ENCODE measurements at places on chromosomes 7 and 10.

DNA sequence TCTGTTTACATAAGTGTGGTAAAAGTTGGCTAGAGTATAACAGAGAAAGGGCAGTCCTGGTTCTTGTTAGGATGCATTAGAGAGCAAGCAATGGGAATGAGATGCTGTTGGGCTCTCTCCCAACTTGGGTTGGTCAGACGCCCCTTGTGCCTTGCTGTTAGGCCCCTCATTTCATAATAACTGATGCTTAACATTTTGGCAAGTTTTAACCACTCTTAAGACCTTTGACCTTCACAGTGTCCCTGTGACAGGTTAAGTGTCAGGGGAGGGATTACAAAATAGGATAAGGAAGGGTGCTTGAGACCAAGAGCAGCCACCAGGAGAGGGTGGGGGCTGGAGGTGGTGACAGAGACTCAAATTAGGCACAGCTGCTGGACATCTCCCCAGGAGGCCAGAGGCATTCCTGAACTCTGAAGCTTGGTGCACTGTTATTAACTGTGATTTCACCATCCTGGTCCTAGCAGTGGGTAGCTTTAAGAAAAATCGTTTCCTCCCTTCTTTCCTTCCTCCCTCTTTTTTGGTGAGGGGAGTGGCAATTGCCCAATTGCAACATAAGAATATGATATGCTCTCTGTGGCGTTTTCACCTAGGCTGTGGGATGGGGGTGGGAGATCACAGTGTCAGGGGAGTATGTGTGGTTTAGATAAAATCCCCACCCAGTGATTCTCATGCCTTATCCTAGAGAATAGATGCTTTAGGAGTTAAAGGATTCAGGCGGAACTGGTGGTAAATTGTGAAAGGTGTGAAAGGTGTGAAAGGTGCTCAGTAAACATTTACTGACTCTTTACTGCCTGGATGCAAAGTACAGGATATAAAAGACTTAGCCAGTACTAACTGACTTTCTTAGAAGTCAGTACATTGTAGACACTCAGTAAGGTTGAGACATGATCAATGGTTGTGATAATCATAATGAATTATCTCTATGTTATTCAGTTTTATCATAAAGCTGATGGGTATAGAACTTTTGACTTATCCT is 270.5 kb downstream of the BICC1 start:
- peak; percentile 53 for DNase-seq

DNA sequence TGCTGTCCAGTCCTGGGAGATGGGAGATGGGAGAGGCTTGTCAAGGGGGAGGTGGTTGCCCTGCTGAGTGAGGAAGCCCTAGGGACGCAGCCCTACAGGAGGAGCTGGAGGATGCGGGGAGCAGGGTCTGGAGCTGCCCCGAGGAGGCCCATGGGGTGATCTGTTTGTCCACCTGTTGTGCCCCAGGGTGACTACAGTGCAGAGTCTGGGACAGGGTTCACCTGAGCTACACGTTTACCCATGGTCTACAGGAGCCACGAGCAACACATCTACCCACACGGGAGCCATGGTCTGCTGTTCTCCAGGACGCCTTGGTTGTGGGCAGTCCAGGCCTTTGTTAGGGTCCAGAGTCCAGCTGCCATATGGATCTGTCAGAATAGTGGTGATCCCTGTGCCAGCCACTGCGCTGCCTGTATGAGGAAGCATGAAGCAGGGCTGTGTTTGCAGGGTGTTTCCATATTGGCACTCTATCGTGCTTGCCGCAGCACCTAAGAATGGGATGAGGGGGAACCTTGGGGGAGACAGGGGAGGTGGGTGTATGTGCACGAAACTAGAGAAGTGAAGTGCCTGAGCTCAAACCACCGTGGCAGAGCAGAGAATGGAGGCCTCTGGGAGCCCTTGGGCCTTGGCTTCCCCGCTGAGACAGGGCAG is 23.7 kb downstream of the ZNF775 start:
- no peak for DNase-seq

GRCh38 chr7:80584778-80585177 is 53.7 kb upstream of the CD36 start:
- peak; percentile 76 for DNase-seq

DNA sequence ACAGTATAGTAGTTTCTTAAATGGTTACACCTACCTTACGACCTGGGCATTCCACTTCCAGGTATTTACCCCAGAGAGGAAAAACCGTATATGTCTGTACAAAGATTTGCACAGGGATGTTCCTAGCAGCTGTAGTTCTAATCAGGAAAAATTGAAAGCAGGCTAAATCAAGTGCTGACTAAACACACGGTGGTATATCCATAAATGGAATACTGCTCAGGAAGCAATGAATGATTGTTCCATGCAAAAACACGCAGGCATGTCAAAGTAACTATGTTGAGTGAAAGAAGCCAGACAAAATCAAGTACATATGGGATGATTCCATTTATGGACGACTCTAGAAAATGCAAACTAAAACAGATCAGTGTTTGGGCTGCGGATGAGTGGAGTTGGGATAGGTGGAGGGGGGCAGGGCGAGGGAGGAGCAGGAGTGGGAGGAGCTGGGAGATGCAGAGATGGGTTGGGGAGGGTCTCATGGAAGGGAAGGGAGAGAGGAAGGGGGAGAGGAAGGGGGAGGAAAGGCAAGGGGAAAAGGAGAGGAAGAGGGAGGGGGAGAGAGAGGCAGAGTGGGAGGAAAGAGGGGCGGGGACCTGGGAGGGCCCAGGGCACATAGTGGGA is 484 bp upstream of the MSRB2 start:
- no peak for DNase-seq

DNA sequence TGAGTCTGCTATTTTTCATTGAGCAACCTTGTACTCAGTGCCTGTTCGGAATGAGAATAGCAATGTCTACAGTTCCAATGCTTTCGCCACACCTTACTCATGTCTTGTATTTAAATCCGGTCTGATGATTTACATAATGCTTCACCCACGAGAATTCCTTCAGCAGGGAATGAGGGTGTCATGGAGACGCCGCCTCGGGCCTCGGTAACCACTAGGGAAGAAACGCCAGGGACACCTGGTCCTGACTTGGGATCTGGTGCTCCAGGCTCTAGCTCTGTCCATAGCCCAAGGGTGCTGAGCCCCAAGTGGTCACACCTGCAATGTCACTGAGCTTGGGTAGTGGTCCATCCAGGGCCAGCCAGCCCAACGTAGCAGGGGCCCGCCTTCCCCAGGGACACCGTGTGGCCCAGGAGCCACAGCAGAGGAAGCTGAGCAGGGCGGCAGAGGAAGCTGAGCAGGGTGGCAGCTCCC is 37.4 kb downstream of the PRKAG2 start:
- no peak for DNase-seq

DNA sequence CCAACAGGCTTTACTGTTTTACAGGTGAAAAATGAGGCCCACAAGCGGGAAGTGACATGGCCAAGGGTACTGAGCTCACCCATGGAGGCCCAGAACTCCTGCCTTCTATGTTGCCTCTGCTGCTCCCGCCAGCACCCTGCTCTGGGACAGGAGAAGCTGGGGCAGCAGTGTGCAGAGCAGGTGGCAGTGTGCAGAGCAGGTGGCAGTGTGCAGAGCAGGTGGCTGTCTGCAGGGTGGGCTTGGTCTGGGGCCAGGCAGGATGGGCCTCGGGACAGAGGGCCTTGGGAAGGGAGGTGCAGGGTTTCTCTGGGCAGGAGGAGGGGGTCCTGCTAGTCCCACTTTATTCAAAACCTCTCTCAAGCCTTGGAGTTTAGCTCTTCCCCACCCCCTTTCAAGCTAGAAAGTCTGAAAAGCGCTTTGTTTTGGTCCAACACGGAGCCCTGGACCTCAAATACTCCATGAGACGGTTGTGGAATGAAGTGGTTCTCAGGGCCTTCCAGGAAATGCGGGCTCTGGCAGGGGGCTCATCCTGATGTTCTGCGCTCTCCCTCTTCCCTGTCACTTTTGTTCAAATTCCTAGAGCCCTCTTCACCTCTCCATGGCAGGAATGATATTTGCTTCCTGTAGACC is 26.8 kb downstream of the TSPAN15 start:
- DNase-seq = no peak

DNA sequence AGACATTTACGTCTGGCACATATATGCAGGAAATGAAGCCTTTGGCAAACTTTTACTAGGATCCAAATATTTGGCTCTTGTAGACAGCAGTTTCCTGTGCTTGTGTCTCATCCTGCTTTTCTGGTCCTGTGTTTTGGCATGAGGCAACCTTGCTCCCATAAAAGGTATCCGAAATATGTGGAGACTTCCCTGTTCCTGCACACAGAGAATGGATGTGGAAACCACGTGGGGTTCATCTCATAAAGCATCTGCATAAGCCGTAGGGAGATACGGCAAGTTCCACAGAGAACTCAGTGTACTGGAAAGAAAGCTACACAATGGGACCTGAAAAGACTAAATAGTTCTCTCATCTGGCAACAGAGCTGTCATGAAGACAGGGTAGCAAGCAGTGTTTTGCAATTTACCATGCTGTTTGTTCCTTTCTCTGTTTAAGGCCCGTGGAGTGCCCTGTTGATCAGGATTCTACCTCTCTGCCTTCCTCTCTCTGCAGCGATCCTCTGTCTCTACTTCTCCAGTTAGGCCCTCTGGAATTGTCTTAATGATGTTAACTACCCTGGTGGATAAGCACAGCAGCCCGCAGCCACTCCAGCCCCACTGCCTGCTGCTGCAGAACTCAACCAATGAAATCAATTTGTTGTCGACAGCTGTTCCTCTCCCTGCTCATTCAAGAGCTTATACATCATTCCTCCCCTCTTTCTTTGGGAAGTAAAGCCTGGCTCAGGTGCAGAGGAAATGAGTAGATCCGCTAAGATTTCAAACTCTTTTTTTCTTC is 293.6 kb downstream of the CSTF2T start:
- peak; percentile 62 for DNase-seq

DNA sequence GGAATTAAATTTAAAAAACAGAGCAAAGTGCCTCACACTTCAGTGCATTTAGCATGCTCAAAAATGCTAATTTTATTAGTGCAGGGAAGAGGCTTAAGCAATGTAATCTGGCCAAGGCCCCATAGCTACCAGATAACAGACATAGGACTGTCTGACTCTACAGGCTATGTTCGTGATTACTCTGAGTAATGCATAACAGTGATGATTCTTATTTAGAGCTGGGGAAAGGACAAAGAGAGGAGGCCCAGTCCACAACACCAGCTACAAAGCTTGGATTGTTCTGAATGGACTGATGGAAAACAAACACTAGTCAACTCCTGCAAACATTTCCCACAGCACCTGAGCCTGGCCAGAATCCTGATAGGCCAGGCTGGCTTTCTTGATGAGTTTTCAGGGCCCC is 8.4 kb upstream of the CH25H start:
- no peak for DNase-seq

DNA sequence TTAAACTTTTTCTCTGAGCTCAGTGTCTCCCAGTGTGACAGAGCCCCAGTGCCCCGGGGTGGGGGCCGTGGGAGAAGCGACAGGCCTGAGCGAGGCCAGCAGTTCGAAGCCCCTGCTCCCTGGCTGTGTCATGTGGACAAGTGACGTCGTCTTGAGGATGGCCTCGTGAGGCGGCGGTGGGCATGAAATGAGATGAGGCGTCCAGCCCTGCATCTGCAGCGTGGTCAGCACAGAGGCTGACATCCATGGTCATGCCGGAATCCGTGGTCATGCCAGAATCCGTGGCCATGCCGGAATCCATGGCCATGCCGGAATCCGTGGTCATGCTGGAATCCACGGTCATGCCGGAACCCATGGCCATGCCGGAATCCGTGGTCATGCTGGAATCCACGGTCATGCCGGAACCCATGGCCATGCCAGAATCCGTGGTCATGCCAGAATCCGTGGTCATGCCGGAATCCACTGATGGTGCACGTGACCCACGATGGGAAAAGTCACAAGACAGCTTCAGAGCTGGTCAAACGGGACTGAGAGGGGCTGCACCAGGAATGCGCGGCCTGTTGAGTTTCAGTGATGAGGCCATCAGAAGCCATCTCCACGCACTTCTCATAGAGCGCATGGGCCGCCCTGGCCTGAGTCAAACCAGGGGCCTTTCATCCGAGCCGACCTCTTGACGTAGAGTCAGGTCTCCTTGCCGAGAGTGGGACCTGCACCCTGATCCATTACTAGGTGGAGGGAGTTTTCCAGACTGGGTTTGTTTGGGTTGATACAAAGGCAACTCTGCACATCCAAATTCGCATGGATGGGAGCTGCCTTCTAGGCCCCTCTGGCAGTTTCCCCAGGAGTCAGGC is 342.5 kb downstream of the PTPRN2 start:
- DNase-seq = no peak

- DNase-seq = peak; percentile 55
These were observed 14.2 kb upstream of the SYPL1 start for GRCh38 chr7:106126170-106126938.

DNA sequence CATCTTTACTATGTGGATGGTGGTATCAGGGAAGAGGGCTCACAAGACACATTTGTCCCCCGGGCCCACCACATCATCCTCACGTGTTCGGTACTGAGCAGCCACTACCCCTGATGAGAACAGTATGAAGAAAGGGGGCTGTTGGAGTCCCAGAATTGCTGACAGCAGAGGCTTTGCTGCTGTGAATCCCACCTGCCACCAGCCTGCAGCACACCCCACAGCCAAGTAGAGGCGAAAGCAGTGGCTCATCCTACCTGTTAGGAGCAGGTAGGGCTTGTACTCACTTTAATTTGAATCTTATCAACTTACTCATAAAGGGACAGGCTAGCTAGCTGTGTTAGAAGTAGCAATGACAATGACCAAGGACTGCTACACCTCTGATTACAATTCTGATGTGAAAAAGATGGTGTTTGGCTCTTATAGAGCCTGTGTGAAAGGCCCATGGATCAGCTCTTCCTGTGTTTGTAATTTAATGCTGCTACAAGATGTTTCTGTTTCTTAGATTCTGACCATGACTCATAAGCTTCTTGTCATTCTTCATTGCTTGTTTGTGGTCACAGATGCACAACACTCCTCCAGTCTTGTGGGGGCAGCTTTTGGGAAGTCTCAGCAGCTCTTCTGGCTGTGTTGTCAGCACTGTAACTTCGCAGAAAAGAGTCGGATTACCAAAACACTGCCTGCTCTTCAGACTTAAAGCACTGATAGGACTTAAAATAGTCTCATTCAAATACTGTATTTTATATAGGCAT is 9.1 kb upstream of the CSGALNACT2 start:
- peak; percentile 95 for DNase-seq

DNA sequence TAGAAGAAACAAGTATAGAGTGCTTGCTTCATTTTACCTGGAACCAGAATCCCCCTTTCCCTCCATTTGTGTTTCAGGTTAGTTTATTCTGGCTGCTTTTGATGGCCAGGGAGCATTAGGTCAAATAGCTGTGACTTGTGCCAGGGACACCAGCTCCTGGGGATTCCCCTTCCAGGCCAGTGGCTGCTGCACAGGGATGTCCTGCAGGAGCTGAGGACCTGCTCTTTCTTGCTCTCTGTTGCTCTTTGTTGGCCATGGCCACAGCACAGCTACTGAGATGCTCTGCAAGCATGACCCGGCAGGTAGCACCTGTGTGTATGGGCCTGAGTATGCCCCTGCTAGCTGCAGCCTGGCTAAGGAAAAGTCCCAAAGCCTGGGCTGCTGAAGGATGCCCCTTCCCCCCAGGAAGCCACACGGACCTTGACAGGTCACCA is 208.9 kb downstream of the EBF3 start:
- DNase-seq = no peak

Data from skeletal muscle cell (primary cell).